ENCODE measurements at places on chromosomes 2 and 18.

- no peak for DNase-seq
Observed at GRCh38 chr2:23412556-23413155, 27.7 kb downstream of the KLHL29 start.

GRCh38 chr18:45169610-45170009 is 445.7 kb upstream of the SLC14A2 start:
- DNase-seq = no peak

GRCh38 chr18:58756596-58757240 is 85.5 kb downstream of the MALT1 start:
- DNase-seq = no peak

DNA sequence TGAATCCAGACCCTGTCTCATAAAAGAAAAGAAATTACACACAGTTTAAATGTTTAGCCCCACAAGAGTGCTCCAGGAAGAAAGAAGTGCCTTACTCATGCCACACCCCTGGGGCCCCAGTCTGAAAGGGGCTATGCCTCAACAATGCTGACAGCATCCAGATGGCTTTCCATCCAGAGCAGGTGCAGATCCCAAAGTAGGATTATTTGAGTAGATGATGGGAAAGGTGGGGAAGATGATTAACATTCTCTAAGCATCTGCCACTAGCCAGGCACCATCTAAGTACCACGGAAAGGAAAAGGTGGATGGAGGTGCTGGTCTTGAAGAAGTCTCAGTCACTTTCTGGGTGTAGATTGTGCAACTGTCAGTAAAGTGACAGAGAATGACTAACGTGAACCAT is 16.3 kb downstream of the DPYSL5 start:
- no peak for DNase-seq

DNA sequence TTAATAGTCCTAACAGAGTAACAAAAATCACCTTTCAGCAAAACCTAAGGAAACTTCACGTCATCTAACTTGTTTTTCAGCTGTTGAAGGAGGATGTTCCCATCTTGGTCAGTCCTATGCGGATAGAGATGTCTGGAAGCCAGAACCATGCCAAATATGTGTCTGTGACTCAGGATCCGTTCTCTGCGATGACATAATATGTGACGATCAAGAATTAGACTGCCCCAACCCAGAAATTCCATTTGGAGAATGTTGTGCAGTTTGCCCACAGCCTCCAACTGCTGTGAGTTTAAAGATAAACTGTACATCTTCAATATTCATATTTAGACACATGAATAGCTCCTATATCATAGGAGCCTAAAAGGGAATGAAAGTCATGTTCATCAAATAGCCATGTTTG is 10.5 kb downstream of the COL3A1 start:
- DNase-seq = no peak

DNA sequence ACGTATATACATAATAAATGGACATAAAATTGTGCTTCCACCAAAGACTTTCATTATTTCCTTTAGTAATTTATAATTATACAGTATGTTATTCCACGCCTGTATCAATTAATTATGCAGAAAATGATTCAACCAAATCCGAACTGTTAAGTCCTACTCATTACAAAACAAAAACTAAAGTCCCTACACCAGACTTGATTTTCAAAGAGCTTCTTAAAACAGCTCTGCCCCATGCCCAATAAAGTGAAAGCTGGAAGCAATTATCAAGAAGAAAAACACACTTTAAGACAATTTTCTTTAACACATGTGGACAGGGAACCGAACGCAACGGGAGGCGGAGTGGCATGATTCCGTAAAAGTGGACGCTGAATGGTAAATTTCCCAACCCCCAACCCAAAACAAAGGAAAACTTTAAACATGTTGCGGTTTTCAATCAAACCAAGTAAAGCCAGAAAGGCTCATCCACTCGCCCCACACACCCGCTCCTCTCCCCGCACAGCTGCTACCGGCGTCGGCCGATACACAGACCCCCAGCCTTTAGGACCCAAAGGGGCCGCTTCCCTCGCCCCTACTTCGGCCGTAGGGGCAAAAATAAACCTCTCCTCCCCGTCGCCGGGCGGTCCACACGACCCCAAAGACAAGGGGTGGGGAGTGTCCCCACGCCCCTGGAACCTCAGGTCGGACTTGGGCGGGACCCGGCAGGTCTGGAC is 705 bp downstream of the YES1 start:
- no peak for DNase-seq

DNA sequence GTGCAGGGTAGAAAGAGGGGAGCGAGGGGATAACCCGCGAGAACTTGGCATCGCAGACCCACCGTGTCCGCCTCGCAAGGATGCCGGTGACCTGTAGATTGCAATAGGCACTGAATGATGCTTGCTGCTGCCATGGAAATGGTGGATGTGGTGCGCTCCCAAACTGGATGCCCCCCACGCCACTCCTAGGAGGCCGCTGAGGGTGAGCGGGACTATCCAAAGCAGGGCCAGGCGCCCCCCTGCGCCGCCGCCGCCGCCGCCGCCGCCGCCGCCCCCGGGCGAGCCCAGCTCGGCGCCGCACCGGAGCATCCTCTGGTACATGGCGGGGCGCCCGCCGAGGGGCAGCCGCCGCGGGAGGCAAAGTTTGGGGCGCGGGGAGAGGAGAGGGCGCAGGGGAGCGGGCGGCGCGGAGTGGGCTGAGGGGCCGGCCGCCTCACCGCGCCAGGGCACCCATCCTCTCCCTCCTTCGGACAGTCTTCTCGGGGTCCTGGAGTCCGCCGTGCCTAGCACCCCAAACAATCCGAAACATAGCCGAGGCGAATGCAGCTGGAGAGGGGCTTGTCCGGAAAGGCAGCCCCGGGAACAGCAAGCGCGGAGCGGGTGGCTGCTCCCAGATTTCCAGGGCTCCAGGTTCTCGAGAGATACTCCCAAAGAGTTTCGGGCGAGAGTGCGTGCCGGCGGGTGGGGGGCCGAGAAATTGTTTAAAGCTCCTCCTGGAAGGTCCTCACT is 685.1 kb downstream of the NRXN1 start:
- DNase-seq = no peak
